ENCODE measurements at places on chromosomes 12 and 14.

DNA sequence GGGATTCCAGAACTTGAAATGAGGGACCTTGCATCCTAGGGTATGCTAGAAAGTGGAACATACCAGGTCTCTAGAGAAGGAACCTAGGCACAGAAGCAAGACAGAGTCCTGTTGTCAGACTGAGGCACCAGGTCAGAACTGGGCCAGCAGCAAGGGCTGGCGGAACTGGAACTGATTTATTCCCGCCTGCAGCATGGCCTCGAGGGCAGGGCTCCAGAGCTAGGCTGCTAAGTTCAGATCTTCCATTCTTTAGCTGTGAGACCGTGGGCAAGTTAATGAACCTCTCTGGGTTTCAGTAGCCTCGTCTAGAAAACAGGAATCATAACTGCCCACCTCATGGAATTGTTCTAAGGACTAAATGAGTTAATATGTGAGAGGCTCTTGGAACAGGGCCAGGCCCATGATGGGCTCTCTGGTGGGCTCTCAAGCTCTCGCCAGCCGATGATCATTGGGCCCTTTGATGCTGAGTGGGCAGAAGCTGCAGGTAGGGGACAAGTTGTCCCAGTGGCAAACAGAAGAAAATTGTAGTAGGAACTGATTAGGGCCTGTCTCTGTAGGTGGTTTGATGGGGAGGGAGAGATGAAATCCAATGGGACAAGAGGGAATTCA, 199.8 kb downstream of the ZFP36L1 start:
- no peak for DNase-seq

DNA sequence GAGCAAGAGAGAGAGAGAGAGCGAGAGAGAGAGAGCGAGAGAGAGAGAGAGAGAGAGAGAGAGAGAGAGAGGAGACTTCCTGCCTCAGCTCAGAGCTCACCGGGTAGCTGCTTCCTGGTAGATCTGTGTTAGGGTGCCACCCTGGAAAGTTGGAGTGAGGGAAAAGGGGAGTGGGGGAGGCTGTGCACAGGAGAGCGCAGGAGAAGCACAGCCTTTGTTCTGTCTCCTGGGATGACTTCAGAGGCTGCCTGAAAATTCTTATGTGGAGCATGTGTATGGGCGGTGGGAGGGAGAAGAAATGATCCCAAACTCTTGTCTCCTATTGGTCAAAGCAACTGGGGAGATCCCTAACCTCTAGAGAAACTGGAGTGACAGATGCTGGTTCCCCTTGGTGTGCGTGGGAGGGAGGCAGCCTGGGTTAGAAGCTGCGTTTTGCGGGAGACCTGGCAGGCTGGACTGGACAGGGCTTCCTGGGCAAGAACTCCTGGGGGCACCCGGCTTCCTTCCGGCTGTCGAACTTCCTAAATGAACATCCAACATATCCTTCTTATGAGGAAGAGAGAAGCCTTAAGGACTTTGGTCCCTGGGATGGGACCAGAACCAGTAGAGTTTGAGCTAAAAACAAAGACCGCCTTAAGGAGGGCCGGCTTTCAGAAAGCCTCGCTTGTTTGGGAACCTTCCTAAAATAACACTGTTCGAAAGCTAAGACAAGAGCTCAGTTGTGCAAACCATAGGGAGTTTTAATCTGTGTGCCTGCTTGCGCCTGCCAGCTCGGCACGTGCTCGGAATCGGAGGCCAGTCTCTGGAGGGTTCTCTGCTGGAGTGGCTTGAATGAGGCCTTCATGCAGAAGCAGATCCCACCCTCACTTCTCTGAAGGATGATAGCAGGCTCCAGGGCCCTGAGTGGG, 30.4 kb upstream of the BEGAIN start:
- DNase-seq: no peak

GRCh38 chr12:105487963-105488362, 157.5 kb downstream of the C12orf75 start:
- DNase-seq: no peak

GRCh38 chr12:2540535-2540941, 254.2 kb upstream of the FKBP4 start:
- no peak for DNase-seq

GRCh38 chr14:38000340-38000739, 207.4 kb upstream of the SSTR1 start:
- DNase-seq: no peak
